Activated CD4-positive, alpha-beta T cell treated with anti-CD3 and anti-CD28 coated beads for 4 hours (primary cell): ENCODE measurements at places on chromosomes 7 and 10.

GRCh38 chr7:156376317-156376716, 264.3 kb upstream of the RNF32 start:
- DNase-seq, result no peak

GRCh38 chr7:149171892-149172533, 23.3 kb upstream of the ZNF282 start:
- no peak for DNase-seq

DNA sequence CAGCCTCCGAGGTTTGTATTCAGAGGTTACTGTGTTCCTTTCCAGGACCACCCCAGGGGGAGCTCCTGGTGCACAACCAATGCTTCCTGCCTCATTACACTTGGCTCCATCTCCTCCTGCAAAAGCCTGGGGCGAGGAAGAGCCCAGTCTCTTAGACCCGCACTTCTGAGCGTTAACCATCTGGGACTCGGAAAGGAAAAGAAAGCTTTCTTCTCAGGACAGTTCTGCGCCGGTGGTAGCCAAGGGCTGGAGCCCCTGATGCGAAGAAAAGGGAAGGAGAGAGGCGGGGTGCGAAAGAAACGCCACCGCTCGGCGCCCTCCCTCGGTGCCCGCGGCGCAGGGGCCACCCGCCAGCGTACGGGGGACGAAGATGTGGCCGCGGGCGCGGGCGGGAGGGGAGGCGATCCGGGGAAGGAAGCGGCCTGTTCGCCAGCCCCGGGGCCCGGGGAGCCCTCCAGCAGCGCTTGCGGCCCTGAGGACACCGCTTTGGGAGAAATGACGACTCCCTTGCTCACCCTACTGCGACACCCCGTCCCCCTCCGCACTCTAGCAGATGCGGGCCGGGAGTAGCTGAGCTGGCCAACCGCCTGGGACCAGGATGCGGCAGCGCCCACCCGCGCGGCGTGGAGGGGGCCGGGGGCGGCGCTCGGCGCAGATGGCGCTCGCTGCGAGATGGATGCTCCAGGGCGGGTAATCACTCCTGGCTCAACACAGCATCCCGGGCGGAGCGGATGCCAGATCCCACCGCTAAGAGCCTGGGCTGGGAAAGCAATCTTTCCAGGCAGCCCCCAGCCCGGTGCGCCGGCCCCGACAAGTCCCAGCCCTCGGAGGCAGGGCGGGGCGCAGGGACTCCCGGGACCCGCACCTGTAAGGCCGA, 1.3 kb downstream of the NRCAM start:
- no peak for DNase-seq

- DNase-seq, result no peak
Measured at GRCh38 chr7:49791088-49791741, 17.8 kb downstream of the VWC2 start.

DNA sequence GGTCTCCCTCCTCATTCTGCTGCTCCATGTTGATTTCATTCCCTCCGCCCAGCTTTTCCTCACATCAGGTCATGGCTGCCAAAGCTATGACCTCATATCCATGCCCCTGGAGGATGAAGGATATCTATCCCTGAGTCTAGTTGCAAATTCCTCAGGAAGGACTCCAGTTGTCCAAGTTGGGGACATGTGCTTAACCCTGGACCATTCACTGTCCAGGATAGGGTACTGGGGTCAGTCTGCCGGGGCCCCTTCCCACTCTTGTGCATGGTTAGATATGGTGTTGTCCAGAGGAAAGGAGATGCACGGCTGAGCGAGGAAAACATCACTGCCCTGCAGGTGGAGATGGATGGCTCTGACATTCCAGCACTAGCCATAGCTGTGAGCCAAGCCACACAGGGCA, 51.9 kb upstream of the COMTD1 start:
- no peak for DNase-seq

DNA sequence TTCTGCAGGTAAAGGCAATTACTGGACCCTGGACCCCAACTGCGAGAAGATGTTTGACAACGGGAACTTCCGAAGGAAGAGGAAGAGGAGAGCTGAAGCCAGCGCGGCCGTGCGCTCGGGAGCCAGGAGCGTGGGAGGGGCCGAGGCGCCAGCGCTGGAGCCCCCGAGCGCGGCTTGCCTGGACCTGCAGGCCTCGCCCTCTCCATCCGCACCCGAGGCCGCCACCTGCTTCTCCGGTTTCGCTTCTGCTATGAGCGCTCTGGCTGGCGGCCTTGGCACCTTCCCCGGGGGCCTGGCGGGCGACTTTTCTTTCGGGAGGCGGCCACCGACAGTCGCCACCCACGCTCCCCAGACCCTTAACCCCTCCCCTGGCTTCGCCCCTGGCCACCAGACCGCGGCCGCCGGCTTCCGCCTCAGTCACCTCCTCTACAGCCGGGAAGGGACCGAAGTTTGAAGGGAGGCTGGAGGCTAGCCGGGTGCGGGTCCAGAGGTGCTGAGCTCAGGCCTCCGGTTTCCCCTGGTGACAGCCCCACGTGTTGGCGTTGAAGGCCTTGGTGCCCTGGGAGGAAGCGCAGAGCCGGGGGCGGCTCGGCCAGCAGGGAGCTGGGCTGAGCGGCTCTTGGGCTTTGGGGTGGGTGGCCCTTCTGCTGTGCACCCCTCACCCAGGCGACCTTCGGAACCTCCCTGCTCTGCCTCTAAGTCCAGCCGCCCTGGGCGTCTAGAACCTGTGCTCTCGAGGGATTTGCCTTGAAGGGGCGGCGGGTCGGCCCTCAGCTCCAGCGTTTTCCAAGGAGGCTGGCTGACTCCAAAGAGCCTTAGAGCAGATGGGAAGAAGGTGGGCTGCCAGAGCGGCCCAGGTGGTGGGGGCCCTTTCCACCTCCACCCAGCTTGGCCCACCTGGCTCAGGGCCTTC, 1.8 kb downstream of the FOXI2 start:
- no peak for DNase-seq

GRCh38 chr7:19463581-19463980, 245.3 kb downstream of the POLR1F start:
- DNase-seq, result no peak

GRCh38 chr10:103504181-103504783, 10.8 kb downstream of the NEURL1 start:
- DNase-seq, result peak; percentile 30

GRCh38 chr10:128064970-128065580, 61.1 kb downstream of the MKI67 start:
- DNase-seq, result no peak

- DNase-seq, result no peak
Measured at GRCh38 chr10:24912215-24912614, 40.2 kb downstream of the PRTFDC1 start.

DNA sequence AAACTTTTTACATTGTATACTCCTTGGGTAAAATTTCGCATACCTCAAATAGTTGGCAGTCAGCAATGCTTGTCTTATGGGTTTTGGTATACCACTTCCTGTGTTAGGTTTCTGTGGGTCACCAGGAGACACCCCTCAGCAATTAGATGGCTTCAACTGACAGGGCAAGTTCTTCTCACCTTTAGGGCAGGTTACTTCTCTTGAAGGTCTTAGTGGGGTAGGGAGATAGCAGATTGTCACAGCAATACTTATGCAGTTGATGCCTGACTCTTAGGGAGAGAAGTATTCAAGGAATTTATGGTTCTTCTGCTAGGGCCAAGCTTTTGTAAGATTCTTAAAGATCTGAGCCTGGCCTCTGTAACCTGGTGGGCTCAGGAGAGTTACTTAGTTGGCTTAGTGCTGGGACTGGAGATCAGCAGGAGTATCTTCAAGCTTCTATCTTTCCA, 42.9 kb downstream of the MKLN1 start:
- DNase-seq, result peak; percentile 13

DNA sequence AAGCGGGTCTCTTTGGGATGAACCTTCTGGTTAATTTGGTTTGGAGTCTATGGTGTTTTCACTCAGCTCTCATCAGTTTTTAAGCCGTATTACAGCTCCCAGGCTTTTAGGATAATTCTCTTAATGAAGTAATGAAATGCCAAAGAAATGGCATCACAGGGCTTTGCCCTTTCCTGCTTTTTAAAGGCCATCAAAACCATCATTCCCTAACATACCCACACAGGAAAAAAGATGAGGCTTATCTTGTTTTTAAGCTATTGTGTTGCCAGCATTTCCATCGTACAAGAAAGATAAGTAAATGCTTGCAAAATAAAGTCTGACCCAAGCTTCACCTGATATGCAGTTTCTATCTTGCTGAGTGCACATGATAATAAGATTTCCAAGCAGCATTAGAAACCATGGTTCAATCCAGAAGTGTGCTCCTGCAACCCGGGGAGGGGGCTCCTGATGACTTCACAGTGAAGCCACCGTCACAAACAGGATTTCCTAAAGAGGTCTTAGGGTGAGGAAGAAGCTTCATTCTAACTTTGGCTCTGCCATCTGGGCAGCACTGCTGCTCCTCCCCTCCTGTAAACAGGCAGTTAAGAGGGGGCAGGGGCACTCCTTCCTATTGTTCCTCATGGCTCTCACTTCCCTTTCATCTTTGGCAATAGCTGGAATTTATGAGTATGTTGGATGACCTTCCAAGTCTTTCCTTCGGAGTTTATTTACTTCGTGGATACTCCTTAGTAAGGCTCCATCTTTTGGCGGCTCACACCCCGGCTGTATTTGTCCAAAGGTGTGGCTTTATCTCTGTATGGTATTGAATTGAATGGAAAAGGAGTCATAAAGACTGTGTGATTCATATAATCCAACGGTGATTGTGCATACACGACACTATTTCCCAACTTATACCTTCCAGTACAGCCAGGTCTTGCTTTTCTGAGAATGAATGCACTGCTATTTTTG, 55.2 kb upstream of the FAM133B start:
- no peak for DNase-seq

DNA sequence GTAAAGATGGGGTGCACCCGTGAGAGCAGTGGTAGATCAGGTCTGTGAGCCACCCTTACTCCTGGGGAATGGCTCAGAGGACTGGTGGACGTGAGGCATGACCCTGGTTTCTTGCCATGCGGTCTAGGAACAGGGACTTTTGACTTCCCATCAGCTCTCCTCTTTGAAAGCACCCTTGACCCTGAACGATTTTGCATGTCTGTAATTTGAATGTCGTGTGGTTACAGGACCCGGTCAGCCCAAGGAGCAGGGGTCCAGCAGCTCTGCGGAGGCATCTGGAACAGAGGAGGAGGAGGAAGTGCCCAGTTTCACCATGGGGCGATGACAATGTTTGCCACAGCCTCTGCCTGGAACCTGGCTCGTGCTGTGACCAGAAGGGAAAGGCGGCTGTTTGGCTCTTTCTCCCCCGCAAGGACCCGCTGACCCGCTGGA, 8.6 kb upstream of the ORAI2 start:
- DNase-seq, result no peak

GRCh38 chr7:124765401-124766352, at the start of gene GPR37:
GPR37 (minus strand) TSS chr7:124765792; CDS start chr7:124764976, 816 bp downstream.
- peak; percentile 2 for DNase-seq

GRCh38 chr7:15795393-15795792, 108.9 kb upstream of the MEOX2 start:
- no peak for DNase-seq

DNA sequence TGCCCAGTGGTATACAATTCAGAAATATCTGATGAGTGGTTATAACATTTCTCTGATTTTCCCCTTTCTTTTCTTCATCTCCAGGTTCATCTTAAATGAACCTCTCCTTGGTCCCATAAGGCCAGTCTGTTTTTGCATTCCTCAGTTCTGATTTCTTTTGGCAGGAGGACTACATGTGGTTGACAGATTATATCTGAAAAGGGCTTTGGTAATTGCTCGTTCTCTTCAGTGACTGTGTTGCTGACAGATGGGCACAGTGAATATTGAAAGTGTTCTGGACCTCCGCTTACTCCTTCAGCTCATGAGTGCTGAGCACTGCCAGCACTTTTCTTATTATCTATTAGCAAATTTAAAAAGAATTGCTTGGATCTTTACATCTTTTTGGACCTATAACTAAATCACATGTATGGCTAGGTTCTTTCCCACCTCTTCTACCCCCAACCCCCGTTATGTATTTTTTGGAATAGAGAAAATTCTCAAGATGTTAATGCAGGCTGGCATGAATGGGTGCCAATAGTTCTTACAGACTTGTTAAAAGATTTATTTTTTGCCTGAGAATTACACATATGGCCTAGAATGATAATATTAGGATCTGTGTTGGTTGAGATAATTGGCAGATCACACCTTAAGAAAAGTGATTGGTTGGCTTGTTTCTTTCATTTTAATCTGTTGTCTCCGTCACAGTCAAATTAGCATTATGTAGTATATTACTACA, 323.0 kb downstream of the EXOC4 start:
- no peak for DNase-seq

GRCh38 chr10:3494131-3494837, 290.7 kb downstream of the KLF6 start:
- no peak for DNase-seq

GRCh38 chr7:40595832-40596231, 461.0 kb downstream of the SUGCT start:
- no peak for DNase-seq

GRCh38 chr7:3412871-3413270, 111.8 kb downstream of the SDK1 start:
- no peak for DNase-seq

DNA sequence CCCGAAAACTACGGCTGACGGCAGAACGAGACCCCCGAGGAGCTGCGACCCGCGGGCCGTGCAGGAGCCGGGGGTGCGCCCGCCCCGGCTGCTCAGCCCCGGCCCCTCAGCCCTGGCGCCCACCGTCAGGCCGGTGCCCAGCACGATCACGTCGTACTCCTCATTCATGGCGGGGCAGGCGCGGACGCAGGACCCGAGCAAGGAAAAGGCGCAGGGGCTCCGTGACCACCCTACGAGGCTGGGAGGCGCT, 218 bp downstream of the GDI2 start:
- no peak for DNase-seq

GRCh38 chr10:91022390-91022789, 101.5 kb upstream of the ANKRD1 start:
- DNase-seq, result no peak

DNA sequence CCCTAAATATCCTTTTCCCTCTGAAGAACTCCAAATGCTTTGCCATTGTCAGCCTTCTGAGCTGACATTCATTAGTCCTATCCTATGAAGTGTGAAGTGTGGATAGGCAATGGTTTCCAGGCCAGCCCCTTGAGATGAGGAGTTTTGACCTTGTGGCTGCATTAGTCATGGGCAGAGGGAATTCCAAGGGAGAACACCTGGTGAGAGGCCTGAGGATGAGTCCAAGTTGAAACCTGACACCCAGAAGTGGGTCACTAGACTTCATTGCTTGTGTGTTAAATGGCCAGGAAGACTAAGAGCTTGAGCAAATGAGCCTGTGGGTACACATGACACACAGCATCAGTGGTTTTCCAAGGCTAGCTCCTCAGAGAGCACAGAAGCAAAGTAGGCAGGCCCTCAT, 260.8 kb downstream of the SKAP2 start:
- no peak for DNase-seq

DNA sequence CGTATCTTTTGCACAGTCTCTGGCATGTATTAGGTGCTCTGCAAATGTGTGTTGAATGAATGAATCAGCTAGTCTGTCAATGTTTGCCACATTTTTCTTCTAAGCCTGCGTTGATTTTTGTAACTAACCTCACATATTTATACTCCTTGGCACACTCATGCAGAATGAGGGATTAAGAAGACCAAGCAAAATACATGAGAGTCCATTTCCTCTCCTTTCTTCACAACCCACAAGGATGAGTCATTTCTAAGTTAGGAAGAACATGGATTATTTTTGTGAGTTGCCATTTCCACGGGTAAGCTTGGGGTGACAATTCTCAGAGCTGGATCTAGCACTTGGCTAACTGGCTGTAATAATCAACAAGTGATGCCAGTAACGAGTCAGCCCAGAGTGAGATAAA, 158.8 kb downstream of the TWIST1 start:
- DNase-seq, result no peak

- no peak for DNase-seq
Measured at GRCh38 chr7:102978284-102978683, 65.5 kb downstream of the LRRC17 start.
